Activated CD4-positive, alpha-beta T cell treated with anti-CD3 and anti-CD28 coated beads for 48 hours (primary cell): ENCODE measurements at places on chromosomes 7 and 10.

DNA sequence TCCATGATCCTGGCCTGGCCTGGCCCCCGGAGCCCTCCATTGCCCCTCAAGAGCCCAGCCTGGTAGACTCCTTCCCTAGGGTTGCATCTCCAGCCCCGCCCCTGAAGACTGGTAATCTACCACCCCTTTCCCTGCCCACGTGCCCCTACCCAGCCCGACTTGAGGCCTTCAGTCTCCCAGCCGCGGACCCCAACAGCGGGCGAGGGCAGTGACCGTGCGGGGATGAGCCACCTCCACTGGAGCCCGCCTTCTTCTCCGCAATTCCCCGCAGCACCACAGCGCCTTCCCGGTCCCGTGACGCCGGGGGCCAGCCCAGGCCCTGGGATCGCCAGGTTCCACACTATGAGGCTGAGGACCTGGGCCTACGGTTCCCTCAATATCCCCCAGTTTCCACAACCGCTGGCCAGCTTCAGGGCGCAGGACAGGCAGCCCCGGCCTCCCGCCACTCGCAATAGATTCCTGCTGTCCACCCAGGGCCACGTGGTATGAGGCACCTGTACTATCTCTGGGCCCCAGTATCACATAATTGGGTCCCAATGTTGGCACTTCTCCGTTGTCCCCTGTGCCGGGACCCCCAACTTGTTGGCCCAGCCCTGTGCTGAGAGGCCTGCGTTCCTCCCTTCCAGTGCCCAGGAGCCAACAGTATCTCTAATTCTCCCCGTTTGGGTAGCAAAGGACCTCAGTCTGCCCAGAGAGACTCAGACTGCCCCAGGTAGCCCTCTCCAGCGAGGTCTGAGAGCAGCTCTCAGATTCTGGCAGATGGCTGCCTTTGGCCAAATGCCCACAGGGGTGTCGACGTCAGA is 1.1 kb upstream of the GPRIN2 start:
- DNase-seq = peak; percentile 2

- no peak for DNase-seq
Measured at GRCh38 chr7:33874943-33875342, 30.4 kb upstream of the BMPER start.

- DNase-seq = no peak
Measured at GRCh38 chr10:32155075-32155516, 98.9 kb upstream of the KIF5B start.

GRCh38 chr7:149790146-149790548 is 16.8 kb upstream of the ZNF467 start:
- DNase-seq = peak; percentile 74

- peak; percentile 88 for DNase-seq
Measured at GRCh38 chr7:101688183-101688831, 59.2 kb upstream of the MYL10 start.

DNA sequence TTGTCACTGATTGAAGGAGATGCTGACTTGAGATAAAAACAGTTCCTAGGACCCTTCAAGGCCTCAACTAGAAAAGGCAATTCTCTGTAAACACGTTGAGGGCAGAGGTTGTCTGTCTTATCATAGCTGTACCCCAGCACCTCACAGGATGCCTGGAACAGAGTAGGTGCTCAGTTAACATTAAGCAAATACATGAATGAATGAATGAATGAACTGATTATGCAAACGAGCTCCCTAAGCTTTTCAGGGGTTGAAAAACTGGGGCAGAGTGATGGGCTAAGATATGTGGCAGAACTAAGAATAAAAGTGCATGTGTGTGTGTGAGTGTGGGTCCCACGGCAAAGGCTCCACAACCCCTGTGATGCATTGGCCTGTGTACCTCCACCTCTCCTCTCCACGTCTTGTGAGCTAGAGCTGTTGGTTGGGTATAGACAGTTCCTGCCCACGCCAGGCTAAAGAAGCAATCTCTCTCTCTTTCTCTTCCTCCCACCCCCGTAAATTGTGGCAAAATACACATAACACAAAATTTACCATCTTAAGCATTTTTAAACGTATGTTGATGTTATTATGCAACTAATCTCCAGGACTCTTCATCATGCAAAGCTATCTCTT is 20.9 kb upstream of the SMC3 start:
- DNase-seq = no peak

DNA sequence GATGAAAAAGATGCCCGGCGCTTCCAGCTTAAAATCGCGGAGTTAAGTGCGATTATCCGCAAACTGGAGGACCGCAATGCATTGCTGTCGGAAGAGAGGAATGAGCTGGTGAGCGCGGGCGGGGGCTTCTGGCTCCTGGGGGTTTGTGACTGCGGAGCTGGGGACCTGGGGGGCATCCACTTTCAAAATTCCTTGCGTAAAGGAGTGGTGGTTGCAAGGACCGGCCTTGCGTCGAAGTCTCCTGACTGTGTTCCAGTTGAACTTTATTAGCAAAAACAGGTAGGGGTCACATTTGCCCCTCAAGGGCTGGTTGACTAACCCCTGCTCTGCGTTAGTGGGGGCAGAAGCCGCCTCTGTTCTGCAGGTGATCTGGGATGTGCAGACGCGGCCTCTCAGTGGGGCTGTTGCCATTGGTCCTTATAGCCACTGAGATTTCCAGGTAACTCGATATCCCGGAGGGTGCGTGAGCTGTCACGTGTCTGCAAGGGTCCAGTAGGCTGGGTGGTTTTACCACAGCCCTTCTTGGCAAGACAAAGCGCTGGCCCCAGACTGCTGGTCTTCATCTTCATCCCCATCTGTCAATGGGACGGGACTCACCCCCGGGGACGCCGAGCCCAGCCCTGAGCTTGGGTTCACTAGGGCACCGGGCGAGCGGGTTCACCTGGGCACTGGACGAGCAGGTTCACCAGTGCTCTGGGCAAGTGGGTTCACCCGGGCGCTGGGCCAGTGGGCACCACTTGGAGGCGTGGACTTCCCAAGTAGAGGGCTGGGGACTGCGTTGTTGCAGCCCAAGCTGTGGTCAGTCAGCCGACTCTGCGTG is 51.5 kb upstream of the DPYSL4 start:
- no peak for DNase-seq

- DNase-seq = no peak
Measured at GRCh38 chr7:18962031-18962430, 155.4 kb downstream of the TWIST1 start.

- no peak for DNase-seq
Measured at GRCh38 chr7:132028144-132028920, 471.9 kb upstream of the PODXL start.

- no peak for DNase-seq
Measured at GRCh38 chr10:60042262-60042661, 135.9 kb upstream of the CCDC6 start.

DNA sequence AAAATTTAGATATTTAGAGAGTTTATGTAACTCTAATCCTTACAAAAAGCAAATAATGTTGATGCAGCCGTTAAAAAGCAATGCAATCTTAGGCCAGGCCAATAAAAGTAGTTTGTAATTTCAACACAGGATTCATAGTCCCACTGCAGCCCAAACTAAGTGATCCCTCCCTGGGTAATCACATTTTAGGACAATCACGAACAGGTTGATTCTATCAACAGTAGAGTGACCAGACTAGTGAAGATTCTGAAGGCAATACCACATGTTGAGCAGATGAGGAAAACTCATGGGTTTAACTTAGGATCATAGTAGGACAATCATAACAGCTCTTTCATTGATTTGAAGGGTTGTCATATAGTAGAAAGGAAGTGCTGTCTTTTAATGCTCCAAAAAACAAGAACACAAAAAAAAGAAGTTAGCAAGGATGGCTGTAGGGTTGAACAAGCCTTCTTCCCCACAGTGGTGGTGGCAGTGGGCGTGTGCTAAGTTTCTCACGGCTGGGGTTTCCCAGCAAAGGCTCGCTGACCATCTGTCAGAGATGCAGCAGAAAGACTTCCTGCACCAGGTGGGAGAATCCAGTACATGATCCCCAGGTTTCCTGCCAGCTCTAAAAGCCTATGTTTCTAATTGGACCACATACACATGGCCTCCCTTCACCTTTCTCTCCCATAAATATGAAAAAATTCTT is 212.2 kb downstream of the CHRM2 start:
- DNase-seq = no peak

- no peak for DNase-seq
Measured at GRCh38 chr7:74542558-74543117, 88.9 kb downstream of the GTF2IRD1 start.

DNA sequence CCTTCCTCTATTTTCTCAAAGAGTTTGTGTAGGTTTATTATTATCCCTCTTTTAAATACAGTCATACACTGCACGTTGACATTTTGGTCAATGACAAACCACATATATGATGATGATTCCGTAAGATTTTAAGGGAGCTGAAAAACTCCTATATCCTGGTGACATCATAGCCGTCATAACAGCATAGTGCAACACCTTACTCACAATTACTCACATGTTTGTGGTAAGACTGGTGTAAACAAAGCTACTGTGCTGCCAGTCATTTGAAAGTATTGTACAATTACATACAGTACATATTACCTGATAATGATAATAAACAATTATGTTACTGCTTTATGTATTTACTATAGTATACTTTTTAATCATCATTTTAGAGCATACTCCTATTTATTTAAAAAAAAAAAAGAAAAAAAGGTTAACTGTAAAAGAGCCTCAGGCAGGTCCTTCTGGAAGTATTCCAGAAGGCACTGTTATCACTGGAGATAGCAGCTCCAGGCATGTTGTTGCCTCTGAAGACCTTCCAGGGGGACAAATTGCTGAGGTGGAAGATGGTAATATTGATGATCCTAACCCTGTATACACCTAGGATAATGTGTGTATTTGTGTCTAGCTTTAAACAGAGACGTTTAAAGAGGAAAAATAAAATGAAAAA is 123.3 kb upstream of the CDK1 start:
- no peak for DNase-seq

DNA sequence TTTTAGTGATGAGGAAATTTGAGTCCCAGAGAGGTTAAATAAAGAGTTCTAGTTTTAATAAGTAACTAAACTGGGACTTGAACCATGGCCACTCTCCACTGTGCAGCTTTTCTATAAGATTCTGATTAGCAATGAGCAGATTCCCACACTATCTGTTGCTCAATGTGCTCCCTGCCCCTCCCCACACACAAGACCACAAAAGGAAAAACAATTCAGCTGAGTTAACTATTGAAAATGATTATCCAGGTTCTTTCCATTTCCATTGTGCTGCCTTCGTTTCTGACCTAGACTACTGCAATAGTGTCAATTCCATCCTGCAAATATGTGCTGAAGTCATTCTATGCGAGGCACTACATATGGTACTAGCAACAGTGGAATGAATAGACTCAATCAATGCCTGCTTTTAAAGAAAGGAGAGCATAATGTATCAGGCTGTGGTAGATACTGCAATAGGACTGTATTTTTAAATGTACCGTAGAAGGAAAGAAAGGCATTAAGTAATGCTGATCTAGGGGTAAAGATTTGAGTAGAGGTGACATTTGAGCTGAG is 97.0 kb downstream of the SEMA3C start:
- DNase-seq = no peak

DNA sequence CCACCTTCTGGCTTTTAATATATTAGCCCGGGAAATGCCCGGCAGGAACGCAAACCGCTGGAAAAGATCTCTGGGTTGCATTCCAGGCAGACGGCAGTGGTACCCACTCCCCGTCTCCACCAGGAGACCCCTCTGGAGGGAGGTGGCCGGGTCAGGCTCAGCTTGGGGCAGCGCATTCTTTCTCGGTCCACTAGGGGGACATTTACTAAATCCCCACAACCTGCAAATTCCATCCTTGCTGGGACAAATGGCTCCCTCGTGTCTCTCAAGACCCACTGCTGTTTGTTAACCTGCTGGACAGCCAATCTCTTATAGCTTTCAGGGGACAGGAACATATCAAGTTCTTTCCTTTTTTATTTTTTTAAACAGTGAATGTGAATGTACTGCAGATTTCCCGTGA is 45.8 kb upstream of the CARD11 start:
- DNase-seq = peak; percentile 42

- DNase-seq = no peak
Measured at GRCh38 chr7:6553448-6554044, 2.3 kb upstream of the GRID2IP start.

- DNase-seq = no peak
Measured at GRCh38 chr10:93060887-93061593, 442 bp downstream of the CYP26C1 start.

GRCh38 chr7:46424934-46425333 is 503.9 kb upstream of the IGFBP3 start:
- no peak for DNase-seq

- no peak for DNase-seq
Measured at GRCh38 chr10:111109501-111110242, 32.8 kb downstream of the ADRA2A start.

GRCh38 chr10:6445671-6446316 is 134.3 kb downstream of the PRKCQ start:
- DNase-seq = peak; percentile 71

DNA sequence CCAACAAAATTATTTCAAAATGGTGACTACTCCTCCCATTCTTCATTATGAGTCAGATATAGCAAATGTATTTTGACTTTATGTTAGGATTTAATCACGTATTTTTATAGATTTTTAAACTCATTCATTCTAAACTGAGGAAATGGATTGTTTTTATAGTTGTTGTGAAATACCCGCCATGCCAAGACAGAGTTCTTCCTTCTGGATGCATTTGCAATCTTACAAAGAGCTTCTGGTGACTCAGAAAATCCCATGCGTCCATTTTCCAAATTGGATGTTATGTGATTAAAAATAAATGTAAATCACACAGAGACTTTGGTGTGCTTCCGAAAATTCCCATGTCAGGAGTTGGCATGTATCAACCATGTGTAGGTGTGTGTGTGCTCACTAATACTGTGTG is 179.3 kb downstream of the TRIL start:
- DNase-seq = no peak

- no peak for DNase-seq
Measured at GRCh38 chr10:131041441-131041840, 270.1 kb downstream of the TCERG1L start.

GRCh38 chr10:131162211-131162610 is 149.3 kb downstream of the TCERG1L start:
- DNase-seq = no peak

DNA sequence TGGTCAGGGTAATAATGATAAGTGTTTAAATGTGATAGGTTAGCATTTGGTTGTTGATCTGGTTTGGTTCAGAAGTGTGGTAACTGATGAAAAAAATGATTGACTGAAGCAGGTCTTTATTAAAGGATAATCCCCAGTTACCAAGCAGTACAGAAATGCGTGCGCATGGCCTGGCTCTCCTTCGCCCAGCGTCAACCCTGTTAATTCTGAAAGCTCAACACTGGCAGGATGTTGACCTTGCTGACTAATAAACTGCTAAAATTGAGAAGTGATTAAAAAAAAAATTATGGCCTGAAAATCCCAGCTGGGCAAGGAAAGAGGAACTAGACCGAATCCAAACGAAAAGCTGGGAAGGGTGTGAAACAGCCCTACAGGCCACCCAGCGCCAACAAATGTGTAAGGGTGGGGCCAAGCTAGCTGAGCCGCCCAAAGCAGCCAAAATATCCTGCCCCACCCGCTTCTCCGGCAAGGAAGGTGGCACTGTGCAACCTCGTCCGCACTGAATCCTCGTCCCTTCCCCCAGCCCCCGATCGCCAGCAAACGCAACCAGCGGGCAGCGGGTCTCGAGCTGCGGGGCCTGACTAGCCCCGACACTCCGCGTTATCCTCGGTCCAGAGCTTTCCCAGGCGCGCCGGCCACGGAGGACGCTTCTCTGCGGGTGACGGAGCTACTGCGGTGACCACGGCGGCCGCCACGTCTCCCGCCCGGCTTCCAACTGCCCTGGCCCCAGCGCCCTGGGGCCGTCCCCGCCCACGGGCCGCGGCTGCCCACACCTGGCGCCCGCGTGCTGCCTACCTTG is 561 bp downstream of the SHTN1 start:
- DNase-seq = peak; percentile 5
